ENCODE measurements at places on chromosomes 1 and 21.

DNA sequence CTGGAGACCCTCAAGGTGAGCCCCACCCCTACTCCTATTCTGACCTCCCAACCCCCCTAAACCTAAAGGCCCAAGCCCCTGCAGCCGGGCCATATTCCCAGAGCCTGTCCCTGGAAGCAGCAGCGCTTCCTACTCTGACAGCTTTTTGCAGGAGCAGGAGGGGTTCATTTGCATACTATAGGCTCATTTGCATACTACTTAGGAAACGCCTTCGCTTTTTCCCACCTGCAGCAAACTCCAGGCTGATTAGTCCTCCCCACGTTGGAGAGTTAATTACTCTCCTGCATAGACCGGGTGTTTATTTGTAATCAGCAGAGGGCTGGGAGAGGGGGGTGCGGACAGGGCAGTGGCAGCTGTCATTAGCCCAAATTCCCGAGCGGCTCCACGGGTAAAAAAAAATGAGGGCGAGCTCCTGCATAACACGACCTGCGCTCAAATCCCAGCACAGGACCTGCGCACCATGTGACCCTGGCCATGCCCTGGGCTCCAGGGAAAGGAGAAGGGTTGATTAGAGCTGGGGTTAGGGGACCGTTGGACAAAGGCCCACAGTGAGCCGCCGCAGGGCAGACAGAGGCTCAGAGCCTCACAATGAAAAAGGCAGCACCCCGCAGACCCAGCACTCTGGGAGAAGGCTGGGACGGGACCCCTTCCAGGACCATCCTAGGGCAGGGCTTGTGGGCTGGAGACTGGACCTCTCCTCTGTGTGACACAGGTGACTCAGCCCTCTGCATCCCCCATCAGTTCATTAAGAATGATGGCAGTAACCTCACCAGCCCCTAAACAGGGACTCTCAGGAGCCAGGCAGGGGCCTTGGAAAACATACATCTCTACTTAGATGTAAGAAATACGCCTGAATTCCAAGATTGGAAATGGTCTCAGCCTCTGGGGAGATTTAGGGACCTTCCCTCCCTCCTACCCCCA lies 9.9 kb upstream of the C1QA start:
- DNase-seq, result no peak

DNA sequence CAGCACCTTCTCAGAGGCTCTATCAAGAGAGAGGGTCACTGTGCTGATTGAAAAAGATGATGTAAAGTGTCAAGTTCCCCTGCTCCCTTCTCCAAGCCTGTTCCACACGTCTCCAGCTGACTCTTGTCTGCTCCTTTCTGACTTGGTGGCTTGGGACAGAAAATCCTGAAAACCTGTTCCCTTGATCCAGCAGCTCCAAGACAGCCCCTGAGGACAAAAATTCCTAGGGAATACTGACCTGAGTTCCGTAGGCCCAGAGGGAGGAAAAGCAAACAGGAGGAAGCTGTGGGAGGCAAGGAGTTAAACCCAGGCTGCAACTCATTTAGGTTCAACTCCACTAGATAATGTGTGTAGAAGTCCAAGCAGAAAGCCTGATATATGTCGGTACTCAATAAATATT lies 42.1 kb upstream of the ATP2B4 start:
- DNase-seq, result no peak

- DNase-seq, result no peak
These were observed 139.2 kb downstream of the CLIC6 start for GRCh38 chr21:34807881-34808568.

- no peak for DNase-seq
These were observed 163.7 kb downstream of the NTPCR start for GRCh38 chr1:233114159-233114558.

GRCh38 chr1:23650344-23650990 lies 41.1 kb upstream of the RPL11 start:
- DNase-seq, result no peak

DNA sequence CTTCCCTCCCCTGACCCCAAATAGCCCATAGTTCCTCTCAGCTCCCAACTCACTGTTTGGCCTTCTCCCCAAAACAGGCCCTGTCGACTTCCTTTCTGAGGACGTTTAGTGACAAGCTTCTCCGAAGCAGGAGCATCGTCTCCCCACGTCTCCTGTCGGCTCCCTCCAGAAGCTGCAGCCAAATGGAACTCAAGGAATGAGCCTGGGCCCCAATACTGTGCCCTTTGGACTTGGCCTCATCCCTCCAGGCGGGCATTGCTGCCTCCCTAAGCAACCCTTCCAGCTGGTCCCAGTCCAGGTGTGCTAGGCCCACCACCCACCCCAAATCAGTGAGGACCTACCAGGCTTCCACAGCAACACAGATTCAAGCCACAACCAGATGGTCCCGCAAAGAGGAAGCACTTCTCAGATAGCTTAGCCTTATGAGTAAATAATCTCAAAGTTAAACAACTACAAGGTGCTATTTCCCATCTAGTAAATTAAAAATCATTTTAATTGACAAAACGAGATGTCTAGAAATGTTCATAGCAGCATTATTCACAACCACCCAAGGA lies 33.0 kb downstream of the ACOT7 start:
- no peak for DNase-seq

- no peak for DNase-seq
These were observed 54.7 kb upstream of the ABCG1 start for GRCh38 chr21:42164064-42164789.

DNA sequence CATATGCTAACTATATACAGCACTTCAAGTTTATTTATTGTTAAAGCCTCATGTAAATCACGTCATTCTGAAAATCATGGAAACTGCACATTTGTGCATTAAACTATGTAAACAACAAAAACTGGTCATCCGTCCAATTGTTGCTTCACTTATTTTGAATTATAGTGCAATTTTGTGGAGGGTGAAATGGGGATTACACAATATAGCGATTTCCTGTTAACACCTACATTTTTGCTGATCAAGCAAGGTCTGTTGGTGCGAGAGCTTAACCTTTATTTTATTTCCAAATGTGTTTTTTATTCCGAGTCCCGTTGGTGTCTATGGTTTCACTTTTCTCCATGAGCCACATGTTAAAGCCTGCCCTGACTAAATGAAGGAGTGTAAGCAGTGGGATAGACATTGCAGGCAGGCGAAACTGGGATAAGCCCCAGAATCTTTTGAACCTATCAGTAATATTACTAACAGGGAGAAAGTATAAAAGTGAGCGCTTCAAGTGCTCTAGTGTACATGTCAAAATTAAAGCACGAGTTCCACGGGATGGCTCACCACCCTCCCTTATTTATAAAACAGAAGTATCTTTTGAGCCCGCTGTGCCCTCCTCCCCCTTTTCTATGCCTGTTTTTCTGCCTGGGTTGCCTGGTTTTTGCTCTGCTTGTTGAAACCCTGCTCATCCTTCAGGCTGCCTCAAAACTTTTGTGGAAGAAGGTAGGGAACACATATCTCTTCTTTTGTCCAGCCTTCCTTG lies 120.7 kb downstream of the NFIA start:
- DNase-seq, result no peak

DNA sequence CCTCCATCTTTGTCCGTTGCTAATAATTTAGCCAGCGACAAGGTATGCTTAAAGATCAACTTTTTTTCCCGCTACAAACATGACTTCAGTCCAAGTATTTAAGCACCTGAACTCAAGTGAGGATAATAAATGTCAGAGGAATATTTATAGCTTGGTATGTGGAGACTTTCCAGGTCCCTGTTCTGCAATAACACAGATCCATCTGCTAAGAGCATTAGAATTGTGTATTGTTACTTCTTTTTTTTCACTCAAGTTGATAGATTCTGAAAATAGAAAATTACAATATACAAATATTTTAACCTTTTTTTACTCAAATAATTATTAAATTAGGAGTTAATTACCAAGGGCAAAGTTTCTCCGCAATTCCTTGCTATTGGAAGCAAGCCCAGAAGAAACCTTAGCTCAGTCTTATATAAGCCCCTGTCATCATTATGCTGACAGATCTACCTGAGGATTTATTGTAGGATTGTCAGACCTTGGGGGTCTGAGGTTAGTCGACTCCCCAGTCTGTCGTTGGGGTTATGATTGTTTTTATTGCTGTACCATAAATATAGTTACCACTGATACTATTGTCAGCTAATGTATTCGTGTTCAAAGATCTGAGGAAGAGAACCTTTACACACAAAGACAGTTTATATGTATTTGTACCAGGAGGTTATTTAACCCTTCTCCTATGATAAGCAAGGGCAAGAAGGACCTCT lies 337.9 kb downstream of the TBX15 start:
- no peak for DNase-seq

DNA sequence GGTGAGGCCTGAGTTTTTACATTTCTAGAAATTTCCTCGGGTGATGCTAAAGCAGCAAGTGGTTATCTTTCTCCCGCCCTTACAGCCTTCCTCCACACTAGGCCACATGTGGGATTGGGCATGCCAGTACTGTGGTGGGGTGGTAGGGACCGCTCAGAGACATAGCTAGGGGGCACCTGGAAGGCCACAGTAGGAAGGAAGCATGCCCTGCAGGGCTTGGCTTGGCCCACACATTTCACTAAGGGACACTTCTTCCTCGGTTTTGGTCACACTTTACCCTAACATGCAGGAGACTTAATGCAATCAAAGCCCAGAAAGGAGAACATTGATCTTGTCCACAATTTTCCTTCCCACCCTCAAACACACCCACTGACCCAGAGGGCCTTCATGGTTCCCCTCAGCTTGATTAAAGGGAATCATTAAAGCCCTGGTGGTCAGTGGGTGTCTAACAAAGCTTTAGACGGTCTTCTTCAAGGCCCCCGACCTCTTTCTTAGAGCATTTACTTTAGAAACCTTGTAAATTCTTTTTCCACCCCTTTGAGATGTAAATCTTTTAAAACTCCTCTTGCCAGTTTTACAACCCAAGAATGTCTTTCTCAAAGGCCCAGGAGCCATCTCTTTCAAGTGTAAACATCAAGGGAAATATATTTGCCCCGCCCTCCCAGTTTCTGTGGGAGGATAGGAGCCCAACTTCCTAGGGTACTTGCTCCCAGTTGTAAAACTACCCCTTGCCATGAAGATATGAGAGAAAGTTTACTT lies 246.4 kb upstream of the PTBP2 start:
- no peak for DNase-seq

DNA sequence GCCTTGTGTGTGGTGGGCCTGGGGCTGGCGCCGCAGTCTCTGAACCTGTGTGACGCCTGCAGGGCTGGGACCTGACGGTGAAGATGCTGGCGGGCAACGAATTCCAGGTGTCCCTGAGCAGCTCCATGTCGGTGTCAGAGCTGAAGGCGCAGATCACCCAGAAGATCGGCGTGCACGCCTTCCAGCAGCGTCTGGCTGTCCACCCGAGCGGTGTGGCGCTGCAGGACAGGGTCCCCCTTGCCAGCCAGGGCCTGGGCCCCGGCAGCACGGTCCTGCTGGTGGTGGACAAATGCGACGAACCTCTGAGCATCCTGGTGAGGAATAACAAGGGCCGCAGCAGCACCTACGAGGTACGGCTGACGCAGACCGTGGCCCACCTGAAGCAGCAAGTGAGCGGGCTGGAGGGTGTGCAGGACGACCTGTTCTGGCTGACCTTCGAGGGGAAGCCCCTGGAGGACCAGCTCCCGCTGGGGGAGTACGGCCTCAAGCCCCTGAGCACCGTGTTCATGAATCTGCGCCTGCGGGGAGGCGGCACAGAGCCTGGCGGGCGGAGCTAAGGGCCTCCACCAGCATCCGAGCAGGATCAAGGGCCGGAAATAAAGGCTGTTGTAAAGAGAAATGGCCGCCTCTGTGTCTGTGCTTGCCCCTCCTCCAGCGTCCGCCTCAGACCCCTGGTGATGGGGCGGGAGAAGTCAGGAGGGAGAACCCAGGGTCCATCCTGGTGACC lies 788 bp downstream of the ISG15 start:
- peak; percentile 85 for DNase-seq
